HFFc6 (cell line): ENCODE measurements at places on chromosomes 12 and 14. TPM values are rescaled to one million over a fixed set of nuclear protein-coding genes. Genes with fewer than 3 reads are reported as not detected.
A peak's percentile ranks its signal among the peaks of the same experiment; 100 is the strongest.

GRCh38 chr12:14567351-14568162, at the start of gene PLBD1:
TSS of gene PLBD1 (minus strand) at chr12:14567883. CDS start at chr12:14567696, 187 bp downstream.
- no peak for DNase-seq

- peak; percentile 81 for DNase-seq
These were observed 22.4 kb downstream of the MAPK1IP1L start for GRCh38 chr14:55073856-55074255.

Gene ADAM21
- 0.31 and 0.73 TPM in 2 replicates for total RNA-seq

Gene KCNMB4
- total RNA-seq, result 0.10 to 1.1 TPM (median 0.87 TPM) in 3 replicates

Gene MAP3K12
- 21.2 to 27.5 TPM (median 21.7 TPM) in 3 replicates for total RNA-seq

DNA sequence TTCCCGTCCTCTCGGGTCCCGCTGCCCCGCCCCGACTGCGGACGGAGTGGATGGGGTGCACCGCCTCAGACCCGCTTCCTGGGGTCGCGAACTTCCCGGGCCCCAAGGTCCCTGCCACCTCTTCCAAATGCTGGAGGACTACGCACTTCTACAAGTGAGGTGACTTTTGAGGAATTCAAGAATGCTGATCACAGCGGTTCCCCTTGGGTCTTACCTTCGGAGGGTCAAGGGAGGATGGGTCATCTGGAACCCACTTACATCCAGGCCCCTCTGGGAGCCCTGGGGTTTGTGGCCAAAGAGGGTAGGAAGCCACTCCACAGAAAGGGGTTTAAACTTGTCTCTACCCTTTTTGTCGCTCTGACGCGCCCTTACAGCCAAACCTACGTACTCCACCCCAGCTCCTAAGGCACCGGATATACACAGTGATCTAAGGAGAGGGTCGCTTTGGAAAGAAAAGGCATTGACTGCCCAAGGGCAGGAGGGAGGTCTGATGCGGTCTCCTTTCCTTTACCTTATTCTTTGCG, 532 bp upstream of the PRKD1 start:
- no peak for DNase-seq

Gene SERPINA6
- not detected in 3 replicates for total RNA-seq

DNA sequence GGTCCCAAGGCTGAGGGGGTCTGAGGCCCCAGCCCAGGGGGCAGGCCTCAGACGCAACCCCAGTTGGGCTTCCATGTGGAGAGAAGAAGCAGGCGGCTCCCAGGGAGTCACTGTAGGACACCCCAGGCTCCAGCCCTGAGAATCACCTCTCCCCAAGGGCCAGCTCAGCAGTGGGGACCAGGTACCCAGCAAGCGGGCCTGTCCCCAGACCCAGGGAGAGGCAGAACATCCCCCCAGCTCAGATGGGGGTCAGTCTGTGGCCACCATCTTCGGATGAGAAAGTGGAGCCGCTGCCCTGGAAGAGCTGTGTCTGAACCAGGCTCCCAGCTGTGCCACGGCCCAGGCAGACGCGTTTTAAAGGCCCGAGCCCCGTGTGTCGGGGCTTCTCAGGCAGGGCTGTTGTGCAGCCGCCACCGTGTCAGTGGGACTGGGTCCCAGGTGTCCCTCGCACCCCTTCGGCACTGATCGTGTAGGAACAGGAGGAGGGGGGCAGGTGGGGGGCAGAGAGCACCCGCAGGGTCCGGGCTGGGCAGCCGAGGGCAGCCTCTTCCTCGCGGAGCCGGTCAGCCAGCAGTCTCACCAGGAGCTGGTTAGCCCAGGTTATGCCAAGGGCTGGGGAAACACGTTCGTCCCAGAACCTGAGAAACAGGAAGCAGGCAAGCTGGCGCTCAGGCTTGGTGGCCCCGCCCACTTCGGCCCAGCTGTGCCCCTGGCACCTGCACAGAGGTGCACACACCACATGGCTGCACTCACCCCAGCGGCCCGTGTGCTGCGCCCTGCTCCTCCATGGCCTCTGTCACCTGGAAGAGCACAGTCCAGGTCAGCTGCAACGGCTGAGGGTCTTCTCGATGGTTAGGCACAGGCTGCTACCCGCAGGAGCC, 16.6 kb downstream of the XRCC3 start:
- DNase-seq, result no peak

Gene TMTC2
- 1.1 to 4.0 TPM (median 2.6 TPM) in 3 replicates for total RNA-seq

- no peak for DNase-seq
These were observed 111.3 kb upstream of the SLC16A7 start for GRCh38 chr12:59484575-59484974.

Gene NGB
- total RNA-seq, result not detected in 3 replicates

Gene OAS3
- total RNA-seq, result 3.5 to 9.1 TPM (median 4.3 TPM) in 3 replicates

GRCh38 chr14:35556548-35556947, 22.6 kb downstream of the INSM2 start:
- DNase-seq, result no peak

DNA sequence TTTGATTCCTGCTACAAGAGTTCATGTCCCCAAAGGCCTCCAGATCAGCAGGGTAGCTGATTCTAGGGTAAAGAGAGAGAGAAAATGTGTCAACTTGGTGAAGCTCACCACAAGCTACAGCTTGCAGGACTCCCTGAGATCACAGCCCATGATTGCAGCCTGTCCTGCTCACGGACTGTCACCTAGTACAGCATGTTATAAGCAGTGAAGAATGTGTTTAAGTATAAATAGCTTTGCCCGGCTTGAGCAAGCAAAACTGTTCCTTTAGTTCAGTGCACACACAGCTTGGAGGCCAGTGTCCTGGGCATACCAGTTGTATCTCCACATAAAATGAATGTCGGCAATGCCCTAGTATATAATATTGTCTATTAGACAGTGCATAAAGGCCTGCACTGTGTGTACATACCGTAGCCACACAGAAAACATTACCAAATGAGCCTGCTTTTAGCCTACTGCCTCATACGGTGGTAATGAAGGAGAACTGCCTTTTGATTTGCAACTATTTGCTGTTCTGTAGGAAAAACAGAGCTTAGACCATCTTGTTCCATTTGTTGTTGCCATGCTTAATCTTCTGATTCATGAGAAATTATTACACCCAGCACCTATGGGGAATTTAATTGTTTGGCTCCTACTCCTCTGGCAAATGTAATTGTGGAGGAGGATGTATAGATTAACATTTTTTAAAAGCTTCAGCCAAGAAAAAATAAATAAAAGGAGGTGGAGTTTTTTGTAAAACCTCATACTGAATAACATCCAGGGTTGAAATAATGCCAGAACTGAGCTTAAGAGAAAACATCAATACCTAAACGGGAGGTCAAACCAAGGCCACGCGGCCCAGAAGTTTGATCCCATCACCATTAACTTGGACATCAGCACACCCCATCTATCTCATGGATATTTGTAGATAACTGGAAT, 108.1 kb upstream of the G2E3 start:
- DNase-seq, result peak; percentile 11

- peak; percentile 97 for DNase-seq
These were observed 65.4 kb downstream of the C14orf132 start for GRCh38 chr14:96104469-96105057.

Gene DIO3
- not detected in 3 replicates for total RNA-seq

DNA sequence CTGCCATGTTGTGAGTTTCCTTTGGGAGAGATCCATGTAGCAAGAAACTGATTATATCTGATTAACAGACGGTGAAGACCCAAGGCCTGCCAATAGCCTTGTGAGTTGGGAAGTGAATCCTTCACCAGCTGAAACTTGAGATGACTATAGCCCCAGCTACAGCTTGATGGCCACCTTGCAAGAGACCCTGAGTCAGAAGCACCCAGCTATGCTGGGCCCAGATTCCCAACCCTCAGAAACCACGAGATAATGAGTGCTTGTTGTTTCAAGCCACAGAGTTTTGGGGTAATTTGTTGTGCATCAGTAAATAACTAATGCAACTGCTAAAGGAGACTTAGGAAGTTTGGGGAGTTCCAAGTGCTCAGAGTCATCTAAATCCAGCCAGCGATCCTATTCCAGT, 80.3 kb downstream of the AVPR1A start:
- DNase-seq, result peak; percentile 10

GRCh38 chr12:27333403-27334009, 870 bp downstream of the BMAL2 start:
- DNase-seq, result no peak

- no peak for DNase-seq
These were observed at the start of gene ANKS1B for GRCh38 chr12:99984271-99985128. TSS of gene ANKS1B (minus strand) at chr12:99984936. CDS start at chr12:99984237, 699 bp downstream.

Gene BORCS5
- 10.7 to 14.1 TPM (median 13.3 TPM) in 3 replicates for total RNA-seq

Gene MORN3
- 0.18 to 0.46 TPM in 2 of 3 replicates, not detected in the other for total RNA-seq

Gene C12orf56
- total RNA-seq, result not detected in 3 replicates

DNA sequence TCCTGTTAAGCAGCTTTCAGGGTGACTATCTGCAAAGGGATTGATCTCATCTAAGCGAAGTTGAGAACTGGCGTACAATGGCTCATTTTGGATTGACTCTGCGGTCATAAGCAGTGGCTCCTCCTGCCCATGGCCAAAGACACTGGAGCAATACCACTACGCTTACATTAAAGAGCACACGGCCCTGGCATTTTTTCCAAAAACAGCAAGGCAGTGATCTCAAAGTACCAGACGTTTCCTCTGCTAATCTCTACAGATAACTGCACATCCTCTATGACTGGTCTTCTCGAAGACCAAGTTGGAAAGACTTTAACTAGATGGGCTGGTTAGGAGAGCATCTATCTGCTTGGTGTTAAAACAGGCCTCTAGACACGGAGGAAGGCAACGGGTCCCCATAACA, 2.7 kb downstream of the PITPNM2 start:
- DNase-seq, result no peak

Gene CEBPE
- not detected in 3 replicates for total RNA-seq

DNA sequence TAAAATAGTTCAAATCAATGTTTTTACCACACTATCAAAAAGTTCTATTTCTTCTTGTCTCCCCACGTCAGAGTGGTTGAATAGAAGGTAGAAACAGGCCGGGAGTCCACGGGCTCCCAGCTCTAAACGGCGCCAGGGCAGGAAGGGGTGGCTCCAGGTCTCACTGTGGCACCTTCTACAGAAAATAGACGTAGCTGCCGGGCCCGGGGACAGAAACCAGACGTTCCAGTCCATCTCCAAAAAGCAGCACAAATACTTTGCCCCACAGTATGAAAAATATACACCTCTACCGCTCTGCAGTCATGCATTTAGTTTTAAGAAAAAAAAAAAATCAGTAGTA, 30.9 kb downstream of the CCNK start:
- DNase-seq, result no peak

DNA sequence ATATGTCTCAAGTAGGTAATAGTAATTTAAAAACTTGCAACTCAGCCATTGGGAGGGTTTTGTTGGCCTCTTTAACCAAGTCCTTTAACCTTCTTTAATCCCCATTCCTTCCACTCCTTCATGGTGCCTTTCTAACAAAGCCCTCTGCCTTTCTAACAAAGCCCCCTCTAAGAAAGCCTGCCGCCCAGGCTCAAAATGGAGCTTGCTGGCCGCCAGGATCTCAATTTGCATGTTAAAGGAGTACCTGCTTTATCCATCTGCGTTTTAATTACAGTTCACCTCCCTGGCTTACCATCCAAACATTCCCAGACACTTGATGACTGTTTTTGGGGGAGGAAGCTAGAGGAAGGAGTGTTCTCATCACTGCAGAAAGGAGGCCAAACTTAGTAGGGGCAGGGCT, 183.4 kb downstream of the PTPN11 start:
- no peak for DNase-seq

GRCh38 chr12:115374480-115375185, 690.7 kb upstream of the TBX3 start:
- no peak for DNase-seq

DNA sequence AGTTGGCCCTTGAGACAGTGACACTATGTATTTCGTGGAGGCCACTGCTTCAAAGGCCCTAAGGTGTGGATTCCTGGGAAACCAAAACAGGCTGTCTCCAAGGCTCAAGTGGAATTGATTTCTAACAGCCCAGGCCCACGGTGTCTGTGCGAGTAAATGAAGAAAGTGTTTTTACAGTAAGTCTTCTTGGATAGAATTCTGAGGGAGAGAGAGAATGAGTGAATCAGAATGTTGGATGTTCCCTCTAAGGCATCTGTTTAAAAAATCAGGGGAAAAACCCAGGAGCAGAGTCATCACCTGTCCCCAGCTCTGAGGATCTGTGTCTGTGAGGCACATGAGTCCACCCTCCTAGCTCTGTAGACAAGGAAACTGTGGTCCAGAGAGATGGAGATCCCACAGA, 22.3 kb upstream of the BDKRB1 start:
- no peak for DNase-seq

GRCh38 chr12:68497107-68497506, 113.6 kb upstream of the RAP1B start:
- no peak for DNase-seq

- no peak for DNase-seq
These were observed 229.5 kb downstream of the FOXN3 start for GRCh38 chr14:89187501-89187900.

- no peak for DNase-seq
These were observed 81.1 kb downstream of the HMGA2 start for GRCh38 chr12:65905405-65905804.

DNA sequence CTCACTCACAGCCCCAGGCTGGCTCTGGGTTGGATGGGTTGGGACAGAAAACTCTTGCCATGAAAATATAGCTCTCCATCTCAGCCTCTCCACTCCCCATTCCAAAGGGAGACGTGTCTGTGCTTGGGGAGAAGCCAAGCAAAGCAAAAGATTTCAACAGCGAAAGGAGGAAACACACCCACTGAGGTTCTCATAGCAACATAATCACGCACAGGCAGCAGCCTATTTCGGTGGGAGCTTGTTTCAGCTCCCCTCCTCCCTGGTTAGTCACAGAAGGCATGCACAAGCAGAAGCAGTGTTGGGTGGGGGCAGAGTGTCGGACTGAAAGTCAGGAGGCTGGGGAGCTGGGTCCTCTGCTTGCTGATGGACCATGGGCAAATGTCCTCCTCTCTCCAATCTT, 1.9 kb upstream of the PRMT8 start:
- DNase-seq, result no peak

DNA sequence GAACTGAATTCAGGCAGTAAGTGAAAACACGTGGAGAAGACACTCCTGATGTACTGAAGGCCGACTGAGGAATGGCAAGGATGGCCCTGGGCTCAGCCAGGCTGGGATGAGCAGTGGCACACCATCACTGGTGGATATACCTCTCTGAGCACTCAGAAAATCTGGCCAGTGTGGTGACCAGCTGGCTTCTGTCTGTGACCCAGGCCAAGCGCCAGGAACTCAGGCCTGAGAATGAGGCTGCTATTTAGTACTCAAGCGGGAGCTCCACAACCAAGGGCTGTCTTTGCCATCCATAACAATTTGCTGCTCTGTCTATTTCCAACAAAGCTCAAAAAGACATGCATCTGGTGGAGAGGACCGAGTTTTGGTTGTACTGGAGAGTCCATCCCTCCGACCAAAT, 586.3 kb downstream of the BCL11B start:
- no peak for DNase-seq
